ENCODE measurements at places on chromosomes 16 and 17.

DNA sequence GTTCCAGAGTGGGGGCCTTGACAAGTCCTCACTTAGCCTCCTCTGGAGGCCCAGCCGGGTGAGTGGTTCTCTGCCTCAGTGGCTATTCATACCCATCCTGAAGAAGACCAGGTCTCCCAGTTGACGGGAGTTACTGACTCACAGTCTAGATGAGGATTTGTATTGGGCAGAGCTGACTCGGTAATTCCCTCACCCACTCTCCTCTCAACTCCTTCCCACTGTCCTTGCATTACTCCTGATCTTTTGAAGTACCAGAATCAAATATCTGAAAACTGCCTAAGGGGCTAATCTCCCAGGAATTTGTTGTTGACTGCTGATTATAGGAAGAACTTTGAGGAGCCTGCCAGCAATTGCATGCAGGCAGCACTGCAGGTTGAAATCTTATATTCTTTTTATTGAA lies 14.2 kb downstream of the SAP30BP start:
- no peak for DNase-seq

- DNase-seq = no peak
Observed at GRCh38 chr17:51914577-51914976, 243.9 kb downstream of the CA10 start.

DNA sequence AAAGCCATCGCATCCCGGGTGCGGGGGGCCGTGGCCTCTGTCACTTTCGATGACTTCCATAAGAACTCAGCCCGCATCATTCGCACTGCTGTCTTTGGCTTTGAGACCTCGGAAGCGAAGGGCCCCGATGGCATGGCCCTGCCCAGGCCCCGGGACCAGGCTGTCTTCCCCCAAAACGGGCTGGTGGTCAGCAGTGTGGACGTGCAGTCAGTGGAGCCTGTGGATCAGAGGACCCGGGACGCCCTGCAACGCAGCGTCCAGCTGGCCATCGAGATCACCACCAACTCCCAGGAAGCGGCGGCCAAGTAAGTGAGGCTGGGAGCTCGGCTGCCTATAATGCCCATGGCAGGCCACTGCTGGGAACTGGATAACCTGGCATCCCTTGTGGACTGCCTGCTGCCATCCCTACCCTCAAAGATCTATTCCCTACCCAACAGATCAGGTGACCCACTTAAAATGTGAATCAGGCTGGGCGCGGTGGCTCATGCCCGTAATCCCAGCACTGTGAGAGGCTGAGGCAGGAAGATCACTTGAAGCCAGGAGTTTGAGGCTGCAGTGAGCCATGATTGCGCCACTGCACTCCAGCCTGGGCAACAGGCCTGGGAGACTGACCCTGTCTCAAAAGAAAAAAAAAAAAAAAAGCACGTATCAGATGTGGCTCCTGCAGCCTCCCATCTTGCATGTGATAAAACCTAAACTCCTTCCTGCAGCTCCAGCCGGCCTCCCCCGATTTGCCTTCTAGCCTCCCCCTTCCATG lies 18.3 kb downstream of the CDIPT start:
- DNase-seq = no peak

DNA sequence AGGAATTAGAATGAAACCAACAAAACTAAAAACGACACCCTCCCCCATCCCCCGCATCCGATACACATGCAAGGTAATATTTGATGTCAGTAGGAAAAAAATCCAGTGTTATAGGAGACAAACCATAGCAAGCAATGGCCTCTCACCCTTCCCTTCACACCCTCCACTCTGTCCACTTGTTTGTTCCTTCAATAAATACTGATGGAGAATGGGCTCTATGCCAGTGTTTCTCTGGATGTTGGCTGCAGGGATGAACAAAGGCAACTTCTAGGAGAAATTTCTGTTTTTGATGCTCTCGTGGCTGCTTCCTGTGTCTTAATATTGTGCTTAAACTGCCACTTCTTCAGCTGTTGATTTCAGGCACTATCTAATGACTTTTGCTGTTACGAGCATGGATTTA lies 98.8 kb downstream of the WWOX start:
- DNase-seq = no peak

DNA sequence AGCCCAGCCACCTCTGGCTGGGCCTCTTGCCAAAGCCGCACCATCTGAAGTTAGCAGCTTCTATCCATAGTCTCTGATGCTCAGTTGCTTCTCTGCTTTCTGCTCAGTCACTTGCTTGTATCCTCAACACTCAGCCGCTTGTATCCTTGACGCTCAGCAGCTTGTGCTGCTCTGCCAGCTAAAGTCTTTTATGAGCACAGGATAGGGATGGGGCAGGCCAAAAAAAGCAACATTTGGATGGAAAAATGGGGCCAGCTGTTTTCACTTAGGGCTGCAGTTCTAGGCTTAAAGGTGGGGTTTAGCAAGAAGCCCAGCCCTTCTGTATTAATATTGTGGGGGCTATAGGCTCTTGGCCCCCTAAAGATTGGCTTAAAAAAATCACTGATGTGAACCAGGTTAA lies 739.4 kb downstream of the CDH8 start:
- no peak for DNase-seq

DNA sequence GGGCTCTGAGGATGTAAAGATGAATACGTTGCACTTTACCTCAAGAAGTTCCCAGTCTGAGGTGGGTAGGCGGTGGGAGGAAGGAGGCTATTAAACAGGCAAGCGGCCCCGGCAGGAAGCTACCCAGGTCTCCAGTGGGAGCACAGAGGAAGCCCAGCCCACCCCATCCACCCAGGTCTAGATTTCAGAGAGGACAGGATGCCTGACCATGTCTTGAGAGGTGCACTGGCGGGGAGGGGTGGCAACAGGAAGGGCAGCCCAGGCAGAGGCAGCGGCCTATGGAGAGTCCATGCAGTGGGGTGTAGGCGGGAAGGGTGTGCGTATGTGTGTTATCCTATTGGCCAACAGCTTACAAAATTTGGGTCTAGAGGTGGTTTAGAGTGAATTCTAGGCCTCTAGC lies 13.9 kb downstream of the SARM1 start:
- no peak for DNase-seq

- peak; percentile 66 for DNase-seq
Observed at GRCh38 chr17:79777120-79777893, 641 bp upstream of the CBX2 start.

DNA sequence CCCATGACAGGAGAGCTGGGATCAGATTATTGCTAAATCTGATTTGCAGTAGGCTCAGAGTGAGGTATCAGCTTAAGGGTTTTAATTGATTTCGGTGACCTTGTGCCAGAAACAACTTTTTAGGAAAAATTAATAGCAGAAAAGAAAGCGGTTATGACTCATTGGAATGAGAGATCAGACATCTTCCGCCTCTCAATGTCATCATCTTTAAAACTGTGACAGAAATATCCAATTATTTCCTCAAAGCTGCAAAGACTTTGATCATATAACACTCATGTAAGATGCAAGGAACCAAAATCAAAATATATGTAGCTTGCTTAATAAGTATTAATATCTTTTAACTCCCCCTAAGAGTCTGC lies 190.1 kb upstream of the FOXF1 start:
- no peak for DNase-seq

All from T47D (cell line).